ENCODE measurements at places on chromosomes 7 and 10. TPM values are rescaled to one million over a fixed set of nuclear protein-coding genes. Genes with fewer than 3 reads are reported as not detected.

Gene PWWP2B
- polyA plus RNA-seq = 7.0 TPM

Gene AP5Z1
- polyA plus RNA-seq = 42.3 TPM

Gene ZNF479
- polyA plus RNA-seq = not detected

GRCh38 chr7:1090236-1090635 lies 2.3 kb downstream of the GPER1 start:
- DNase-seq = no peak

GRCh38 chr7:22364900-22365299 lies 7.9 kb upstream of the RAPGEF5 start:
- no peak for DNase-seq

DNA sequence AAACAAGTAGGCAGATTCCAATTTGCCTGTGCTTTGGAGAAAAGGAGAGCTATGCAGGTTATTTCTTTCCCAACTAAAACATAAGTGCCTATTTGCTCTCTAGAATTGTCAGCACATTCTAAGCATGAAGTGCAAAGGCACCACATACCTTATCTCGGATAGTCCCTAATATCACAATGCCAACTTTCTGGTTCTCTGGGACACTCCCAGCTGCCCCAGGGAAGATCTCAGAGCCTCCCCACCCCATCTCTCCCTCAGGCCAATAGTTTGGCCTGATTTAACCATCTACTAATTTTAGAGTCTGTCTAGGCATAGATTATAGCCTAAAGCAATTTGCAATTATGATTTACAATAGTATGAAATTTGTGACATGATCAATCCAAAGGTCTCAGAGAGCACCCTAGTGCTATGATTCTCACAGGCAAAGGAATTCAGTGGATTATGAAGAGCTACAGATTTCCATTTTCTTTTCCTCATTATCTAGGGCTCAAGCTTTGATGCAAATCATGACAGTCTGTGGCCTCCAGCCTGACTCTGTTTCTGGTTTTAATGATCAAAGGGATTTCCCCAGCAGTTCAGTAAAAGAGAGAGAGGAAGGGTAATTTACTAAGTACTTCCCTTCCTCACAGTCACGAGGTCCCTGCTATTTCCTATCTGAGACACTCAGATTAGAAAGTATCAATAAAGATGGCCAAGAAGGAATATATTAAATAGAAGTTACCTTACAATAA lies 29.0 kb upstream of the IL6 start:
- no peak for DNase-seq

Gene CTNNA3
- 0.24 TPM for polyA plus RNA-seq

DNA sequence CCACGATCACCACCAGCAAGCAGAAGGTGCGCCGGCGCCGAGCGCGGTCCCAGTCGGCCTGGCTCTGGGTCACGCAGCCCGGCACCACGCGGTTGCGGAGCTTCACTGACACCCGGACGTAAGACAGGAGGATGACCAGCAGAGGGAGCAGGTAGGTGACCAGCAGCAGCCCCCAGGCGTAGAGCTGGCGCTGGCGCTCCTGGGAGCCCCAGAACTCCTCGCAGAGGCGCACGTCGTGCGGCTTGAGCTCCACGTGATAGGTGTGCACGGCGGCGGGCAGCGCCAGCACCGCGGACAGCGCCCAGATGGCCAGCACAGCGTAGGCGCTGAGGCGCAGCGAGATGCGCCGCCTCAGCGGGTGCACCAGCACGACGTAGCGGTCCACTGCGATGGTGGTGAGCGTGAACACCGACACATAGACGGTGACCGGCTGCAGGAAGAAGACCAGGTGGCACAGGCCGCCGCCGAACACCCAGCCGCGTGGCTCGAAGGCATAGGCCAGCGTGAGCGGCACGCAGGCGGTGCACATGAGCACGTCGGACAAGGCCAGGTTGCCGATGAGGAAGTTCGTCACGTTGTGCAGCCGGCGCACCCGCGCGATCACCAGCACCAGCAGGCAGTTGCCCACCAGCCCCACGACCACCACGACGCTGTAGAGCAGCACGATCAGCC lies 920 bp downstream of the PRLHR start:
- no peak for DNase-seq

- no peak for DNase-seq
These were observed 193.2 kb downstream of the AGMO start for GRCh38 chr7:15368653-15369052.

Gene FOXP2
- polyA plus RNA-seq = 12.2 TPM

DNA sequence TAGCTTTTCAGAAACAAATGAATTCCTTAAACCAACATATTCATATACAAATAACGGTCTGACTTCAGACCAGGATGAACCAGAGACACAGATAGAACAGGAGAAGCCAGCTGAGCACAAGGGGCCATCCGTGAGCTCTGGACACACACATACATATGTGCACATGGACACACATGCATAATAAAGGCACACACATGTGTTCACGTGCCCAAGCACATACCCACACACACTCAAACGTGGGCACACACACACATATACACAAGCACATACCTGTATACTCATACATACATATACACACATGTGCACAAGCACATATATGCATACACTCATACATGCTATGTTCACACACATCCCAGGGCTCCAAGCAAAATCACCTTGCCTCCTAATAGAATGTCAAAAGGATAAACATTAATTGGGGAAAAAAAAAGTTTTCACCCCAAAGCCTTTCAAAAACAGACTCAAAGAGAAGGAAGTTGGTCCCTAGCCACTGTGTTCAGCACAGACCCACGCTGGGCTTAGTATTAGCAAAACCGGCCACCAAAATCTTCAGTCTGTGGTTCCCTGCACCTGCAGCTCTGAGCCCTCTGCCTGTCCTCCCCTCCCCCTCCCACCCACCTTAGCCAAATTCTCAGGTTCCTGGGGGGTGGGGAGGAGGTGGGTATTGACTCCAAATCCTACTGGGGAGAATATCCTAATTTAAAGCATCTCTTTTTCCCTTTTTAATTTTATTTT lies 100.4 kb upstream of the MACROH2A2 start:
- no peak for DNase-seq

- no peak for DNase-seq
These were observed 145.9 kb downstream of the C7orf25 start for GRCh38 chr7:42765931-42766330.

Gene UCN3
- 5.8 TPM for polyA plus RNA-seq

Gene AGR3
- polyA plus RNA-seq = 509 TPM

Gene PYROXD2
- polyA plus RNA-seq = 4.6 TPM

Gene BAMBI
- not detected for polyA plus RNA-seq

GRCh38 chr10:62502995-62503613 lies 128.9 kb downstream of the ZNF365 start:
- no peak for DNase-seq

Gene MYO1G
- polyA plus RNA-seq = 1.3 TPM

DNA sequence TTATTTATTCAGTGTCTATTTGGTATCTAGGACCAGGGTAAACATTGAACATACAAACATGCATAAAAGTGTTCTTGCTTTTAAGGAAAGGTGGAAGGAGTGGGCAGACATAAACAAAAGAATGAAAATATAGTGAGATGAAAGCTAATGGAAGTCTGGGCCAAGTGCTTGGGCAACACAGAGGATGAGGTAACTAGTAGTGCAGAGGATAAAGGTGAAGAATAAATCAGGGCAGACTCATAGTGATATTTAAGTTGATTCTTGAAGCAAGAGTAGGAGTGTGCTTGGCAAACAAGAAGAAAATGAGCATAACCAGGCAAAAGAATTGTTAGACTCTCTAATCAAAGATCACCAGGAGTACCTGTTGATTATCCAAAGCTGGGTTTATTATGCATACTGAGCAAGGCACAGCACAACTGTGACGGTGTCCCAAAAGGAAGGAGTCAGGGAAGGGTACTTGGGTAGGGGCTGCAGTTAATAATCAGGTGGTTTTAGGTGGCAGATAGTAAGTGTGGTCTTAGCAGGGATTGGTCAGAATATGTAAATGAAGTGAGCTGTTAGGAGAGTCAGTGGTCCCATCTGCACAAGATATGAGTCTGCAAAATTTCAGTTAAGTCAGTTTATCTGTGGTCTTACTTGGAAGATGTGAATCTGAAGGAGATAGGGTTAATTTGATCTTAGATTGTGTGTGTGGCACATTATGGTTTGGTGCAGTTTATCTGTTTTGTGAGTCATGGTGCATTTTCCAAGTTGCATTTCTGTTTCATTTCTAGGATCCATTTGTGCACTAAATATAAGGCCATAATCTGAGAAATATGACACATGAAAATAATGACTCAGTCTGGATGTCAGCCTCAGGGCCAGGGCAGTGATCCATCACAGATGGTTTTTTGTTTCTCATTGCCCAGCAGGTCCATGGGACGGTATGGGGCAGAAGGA lies 30.6 kb upstream of the TAX1BP1 start:
- DNase-seq = no peak

GRCh38 chr10:13563481-13564445 lies 23.0 kb upstream of the PRPF18 start:
- DNase-seq = no peak

DNA sequence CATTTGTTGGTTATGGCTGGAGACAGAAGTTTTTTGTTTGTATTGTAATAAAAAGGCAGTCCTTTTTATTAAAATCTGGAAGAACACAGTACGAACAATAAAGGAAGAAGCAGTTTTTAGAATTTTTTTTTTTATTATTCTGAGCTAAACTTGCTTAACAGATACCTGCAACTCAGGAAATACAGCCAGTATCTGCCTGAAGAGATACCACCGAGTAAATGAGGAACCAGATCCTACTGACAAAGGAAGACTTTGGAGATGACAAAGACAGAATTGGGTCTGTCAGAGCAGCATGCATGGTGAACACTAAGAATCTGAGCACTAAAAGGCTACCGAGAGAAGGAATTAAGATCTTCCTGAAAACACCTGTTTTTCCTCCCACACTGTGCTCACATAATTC lies 1335.9 kb upstream of the SORCS1 start:
- DNase-seq = no peak

- no peak for DNase-seq
These were observed 83.1 kb downstream of the PRPF18 start for GRCh38 chr10:13669901-13670300.

DNA sequence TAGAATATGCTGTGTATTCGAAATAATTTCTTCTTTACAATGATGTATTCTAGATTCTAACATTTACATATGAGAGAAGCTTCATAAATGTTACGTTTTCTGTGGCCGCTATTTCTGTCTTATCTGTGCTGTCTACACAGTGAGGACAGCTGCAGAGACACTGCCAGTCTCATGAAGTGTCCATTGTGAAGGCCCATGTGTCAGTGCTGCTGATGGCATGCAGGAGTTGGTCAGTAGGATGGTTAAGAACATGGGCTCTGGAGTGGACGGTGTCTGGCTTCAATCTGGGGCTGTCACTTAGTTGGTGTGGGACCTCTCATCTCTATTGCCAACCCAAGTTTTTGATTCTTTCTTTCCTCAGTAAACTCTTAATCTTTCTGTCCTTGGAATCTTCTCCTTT lies 137.3 kb downstream of the SDK1 start:
- DNase-seq = no peak

Gene ERCC6
- 4.7 TPM for polyA plus RNA-seq

DNA sequence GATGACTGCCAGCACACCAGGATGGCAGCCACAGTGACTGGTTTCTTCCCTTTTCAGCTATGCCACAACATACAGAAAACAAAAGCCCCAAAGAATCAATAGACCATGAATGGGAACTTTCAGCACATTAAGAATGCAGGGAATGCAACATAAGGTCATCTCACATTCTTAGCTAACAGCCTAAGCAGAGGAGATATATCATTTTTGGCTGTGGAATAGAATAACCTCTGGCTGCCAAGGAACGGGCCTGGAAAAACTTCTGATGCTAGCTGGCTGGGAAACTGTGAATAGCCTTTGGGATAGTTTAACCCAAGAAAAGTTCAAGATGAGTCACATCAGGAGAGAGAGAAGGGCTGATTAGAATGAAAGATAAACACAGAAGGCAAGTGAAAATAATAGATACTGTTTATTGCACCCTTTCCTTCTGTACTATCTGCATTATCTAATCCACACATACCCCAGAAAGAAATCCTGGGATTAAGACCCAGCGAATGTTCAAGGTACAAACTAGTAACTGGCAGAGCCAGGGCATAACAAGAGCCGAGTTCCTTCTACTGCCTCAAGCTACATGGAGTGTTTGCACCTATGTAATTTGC lies 169.2 kb downstream of the SEMA3A start:
- DNase-seq = peak; percentile 22

Gene CHPF2
- 18.4 TPM for polyA plus RNA-seq

- peak; percentile 59 for DNase-seq
These were observed 3.9 kb downstream of the FOXL3 start for GRCh38 chr7:293681-294439.

GRCh38 chr10:70903262-70903921 lies 15.0 kb upstream of the PCBD1 start:
- DNase-seq = peak; percentile 45

DNA sequence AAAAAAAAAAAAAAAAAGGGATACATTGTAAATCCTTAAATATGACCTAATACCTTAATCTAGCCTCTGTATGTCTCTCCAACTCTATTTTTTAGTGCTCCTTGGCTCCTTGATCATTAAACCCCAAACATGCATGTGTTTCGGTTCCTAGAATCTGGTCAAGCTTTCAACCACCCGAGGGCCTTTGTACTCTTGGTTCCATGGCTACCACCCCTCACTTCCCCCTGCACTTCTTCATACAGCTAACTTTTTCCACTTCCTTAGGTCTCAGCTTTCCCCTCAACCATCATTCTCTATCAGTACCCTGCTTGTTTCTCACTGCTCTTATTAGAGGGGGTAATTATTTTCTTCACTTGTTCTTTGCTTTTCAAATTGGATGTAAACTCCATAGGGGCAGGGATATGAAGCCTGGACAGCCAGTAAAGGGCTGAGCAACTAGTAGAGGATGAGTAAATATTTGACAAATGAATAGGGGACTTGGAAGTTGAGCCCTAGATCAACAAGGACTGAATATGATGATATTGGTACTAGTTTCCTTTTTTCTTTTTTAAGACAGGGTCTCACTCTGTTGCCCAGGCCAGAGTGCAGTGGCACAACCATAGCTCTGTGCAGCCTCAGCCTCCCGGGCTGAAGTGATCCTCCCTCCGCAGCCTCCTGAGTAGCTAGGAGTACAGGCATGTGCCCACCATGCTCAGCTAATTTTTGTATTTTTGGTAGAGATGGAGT lies 4.3 kb upstream of the GDI2 start:
- DNase-seq = no peak

- DNase-seq = no peak
These were observed 115.6 kb upstream of the PHYHIPL start for GRCh38 chr10:59060852-59061251.

- peak; percentile 88 for DNase-seq
These were observed 45.7 kb downstream of the LYZL2 start for GRCh38 chr10:30583778-30584415.

GRCh38 chr7:142790555-142790954 lies 19.8 kb downstream of the PRSS2 start:
- no peak for DNase-seq

Gene STEAP1
- 14.6 TPM for polyA plus RNA-seq

GRCh38 chr10:110964681-110965080 lies 45.3 kb downstream of the SHOC2 start:
- DNase-seq = no peak

- no peak for DNase-seq
These were observed 202.0 kb upstream of the DGKB start for GRCh38 chr7:15104411-15105092.

GRCh38 chr7:30479202-30480120 lies 877 bp upstream of the NOD1 start:
- peak; percentile 82 for DNase-seq

Data from small intestine (tissue), 16 donors.